ENCODE measurements at places on chromosomes 2 and 18.

- DNase-seq: peak; percentile 20
Measured at GRCh38 chr2:28449488-28450395, 46.1 kb upstream of the PLB1 start.

- no peak for DNase-seq
Measured at GRCh38 chr2:161067846-161068350, 92.3 kb upstream of the TANK start.

- DNase-seq: peak; percentile 44
Measured at GRCh38 chr18:58541146-58541788, 87.6 kb downstream of the ALPK2 start.

DNA sequence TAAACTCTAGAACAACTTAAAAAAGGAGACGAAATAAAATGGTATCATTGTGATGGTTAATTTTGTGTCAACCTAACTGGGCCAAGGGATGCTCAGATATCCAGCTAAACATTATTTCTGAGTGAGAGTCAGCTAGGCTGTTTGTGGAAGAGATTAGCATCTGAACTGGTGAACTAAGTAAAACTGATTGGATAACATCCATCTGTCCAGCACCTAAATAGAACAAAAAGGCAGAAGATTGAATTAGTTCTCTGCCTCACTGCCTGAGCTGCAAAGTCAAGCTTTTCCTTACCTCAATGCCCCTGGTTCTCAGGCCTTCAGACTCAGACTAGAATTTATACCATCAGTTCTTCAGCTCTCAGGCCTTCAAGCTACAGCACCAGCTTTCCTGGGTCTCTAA is 30.0 kb downstream of the PPP3R1 start:
- no peak for DNase-seq

GRCh38 chr18:75581336-75582131 is 154.0 kb upstream of the SMIM21 start:
- no peak for DNase-seq

GRCh38 chr18:46250084-46250811 is 146.1 kb downstream of the HAUS1 start:
- peak; percentile 90 for DNase-seq

DNA sequence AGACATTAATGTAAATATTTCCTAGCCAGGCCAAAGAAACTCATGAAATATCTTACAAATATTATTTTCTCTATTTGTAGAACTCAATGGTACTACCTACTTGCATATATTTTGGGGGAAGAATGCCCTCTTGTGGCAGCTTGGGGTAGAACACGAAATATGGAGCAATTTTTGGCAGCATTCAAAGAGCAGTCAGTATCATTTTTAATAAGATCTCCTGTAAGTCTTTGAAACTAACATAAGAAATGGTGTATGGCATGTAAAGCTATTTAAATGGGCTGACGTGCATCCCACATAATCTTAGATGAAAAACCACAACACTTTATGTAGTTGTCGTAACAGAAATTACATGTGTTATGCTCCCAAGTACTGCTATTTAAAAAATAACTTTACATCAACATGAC is 62.3 kb upstream of the CCDC195 start:
- peak; percentile 81 for DNase-seq

GRCh38 chr18:24516261-24516660 is 55.8 kb downstream of the HRH4 start:
- no peak for DNase-seq

GRCh38 chr2:66577321-66578053 is 142.6 kb downstream of the MEIS1 start:
- no peak for DNase-seq

- DNase-seq: no peak
Measured at GRCh38 chr2:222261504-222261903, 37.3 kb downstream of the PAX3 start.

DNA sequence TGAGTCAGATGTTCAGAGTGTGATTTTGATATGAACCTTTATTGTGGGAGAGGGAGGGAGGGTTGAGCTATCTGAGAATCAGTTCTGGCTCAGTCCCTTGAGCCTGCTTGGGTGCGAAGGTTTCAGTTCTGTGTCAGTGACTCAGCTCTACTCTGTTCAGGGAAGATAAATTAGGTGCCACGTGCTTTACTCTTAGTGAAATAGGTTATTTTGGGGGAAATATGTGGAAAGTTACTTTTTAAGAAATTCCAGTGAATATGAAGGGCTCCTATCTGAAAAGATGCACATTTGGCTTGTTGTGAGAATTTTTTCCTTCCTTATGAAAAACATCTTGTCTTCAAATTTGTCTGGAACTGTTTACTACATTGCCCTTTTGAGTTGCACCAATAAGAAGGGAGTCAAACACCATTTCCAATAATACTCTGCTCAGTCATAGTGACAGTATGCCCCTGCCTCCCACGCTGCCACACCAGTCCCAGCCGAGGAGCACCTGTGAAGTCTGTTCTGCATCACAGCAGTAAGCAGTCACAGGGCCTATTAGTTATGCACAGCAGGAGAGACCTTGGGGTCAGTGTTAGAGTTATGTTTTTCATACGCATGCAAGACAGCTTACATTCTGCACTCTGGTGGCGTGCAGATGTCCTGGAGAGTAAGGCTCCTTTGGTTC is 32.8 kb upstream of the DNAH7 start:
- peak; percentile 48 for DNase-seq

GRCh38 chr2:211494085-211494484 is 937.7 kb downstream of the CPS1 start:
- no peak for DNase-seq

- no peak for DNase-seq
Measured at GRCh38 chr2:203444738-203445137, 90.4 kb downstream of the RAPH1 start.

GRCh38 chr18:50694147-50694546 is 125.7 kb downstream of the MRO start:
- no peak for DNase-seq

- no peak for DNase-seq
Measured at GRCh38 chr18:55153346-55153745, 194.1 kb upstream of the CCDC68 start.

- DNase-seq: no peak
Measured at GRCh38 chr18:55433140-55433539, 154.9 kb downstream of the TCF4 start.

DNA sequence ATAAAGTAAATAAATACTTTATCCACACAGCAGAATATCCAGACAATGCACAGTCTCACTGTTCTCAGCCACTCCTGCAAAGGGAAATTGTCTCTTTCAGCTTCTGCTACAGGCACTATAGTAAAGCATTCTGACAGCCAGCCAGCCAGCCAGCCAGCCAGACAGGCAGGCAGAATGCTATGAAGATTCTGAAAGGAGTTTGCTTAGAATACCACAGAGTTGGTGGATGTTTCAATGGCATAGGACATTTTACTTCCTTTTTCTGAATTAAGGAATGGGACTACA is 116.1 kb upstream of the CYP26B1 start:
- DNase-seq: no peak

DNA sequence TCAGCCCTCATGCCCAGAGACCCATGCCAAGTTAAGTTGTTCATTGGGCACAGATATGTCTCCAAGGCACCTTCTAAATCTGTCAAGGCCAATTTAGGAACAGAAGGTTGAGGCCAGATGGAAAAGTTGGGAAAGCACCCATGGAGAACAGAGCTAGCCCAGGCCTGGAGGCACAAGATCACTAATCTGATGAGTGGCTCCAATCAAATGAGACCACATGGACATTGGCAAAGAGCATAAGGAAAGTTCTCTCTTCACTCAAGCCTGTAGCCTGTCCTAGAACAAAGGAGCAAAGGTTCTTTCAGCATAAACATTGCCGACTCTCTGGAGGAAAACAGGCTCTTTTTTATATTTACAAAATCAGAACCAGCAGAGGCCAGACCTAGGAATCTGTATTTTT is 154.8 kb downstream of the RNF152 start:
- peak; percentile 46 for DNase-seq

DNA sequence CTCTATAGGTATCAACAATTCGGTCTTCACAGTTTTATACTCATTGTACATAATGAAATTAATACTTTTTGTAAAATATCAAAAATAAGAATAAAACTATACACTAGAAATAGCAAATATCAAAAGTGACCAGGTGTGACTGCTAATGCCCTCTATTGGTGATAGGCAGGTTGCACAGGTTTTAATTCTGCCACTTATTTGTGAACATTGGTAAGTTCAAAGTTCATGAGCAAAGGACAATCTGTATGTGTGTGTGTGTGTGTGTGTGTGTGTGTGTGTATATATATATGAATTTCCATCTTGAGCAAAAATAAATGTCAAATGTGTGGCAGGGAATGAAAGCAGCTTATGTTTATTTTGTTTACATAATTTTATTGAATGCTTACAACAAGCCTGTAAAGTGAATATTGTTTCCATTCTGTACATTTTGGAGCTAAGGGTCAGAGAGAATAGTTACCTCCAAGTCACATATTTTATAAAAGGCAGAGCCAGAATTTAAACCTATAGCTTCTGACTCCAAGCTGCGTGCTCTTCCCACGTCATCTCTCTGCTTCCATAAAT is 537.4 kb downstream of the CPS1 start:
- DNase-seq: peak; percentile 28
